ENCODE measurements at places on chromosomes 4 and X. TPM values are rescaled to one million over a fixed set of nuclear protein-coding genes. Genes with fewer than 3 reads are reported as not detected.
A peak's percentile ranks its signal among the peaks of the same experiment; 100 is the strongest.

DNAAF6 gene
- 2.6 TPM for total RNA-seq

IL3RA gene
- total RNA-seq: 4.6 TPM

PPEF2 gene
- total RNA-seq: 0.71 TPM

GRCh38 chr4:156972379-156973015, 898 bp upstream of the PDGFC start:
- no peaks in the 10 kb centered on the region for H3K27me3 ChIP-seq
- H3K27ac ChIP-seq: peak overlapping the region; percentile 83
- no peak for DNase-seq

DNA sequence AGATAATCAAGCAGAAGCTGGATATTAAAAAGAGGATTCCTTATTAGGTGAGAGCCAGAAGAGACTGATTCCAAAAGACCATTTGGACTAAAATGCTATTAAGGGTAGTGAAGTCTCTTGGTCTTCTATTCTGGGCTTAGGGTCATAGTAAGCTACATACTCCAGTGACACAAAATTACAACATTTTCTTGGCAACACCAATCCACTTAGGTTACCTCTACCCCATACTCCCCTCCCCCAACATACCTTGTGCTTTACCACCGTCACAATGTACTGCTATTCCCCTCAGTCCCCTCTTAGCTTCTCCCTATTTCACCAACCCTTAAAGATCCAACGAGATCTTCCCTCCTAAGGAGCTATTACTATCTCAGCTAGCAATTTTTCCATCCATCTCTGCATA, 11.4 kb downstream of the RLIM start:
- no peak for DNase-seq
- H3K4me3 ChIP-seq: no peak overlapping the region
- H3K27ac ChIP-seq: no peak overlapping the region
- H3K4me1 ChIP-seq: no peaks in the 10 kb centered on the region
- H3K36me3 ChIP-seq: no peaks in the 10 kb centered on the region

GRCh38 chr4:177778623-177779022, 336.4 kb upstream of the AGA start:
- H3K4me1 ChIP-seq: no peaks in the 10 kb centered on the region
- no peak overlapping the region for H3K4me3 ChIP-seq
- no peak overlapping the region for H3K27ac ChIP-seq

DNA sequence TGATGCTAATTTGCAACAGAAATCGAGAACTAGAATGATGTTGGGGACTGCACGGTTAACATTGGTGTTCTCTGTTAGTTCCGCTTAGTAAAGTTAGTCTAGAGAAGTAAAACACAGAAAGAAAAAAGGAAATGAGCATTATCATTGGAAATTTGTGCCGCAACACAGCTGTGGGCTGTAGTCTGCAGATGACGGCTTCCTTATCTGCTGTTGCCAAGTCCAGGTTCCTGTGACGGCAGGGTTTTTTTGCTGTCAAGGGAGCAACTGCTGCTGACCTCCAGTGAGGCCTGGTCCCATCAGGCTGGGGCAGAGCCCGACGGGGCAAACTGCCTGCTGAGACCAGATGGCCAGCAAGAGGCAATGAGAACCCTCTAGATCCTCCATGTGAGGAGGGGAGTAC, 38.9 kb upstream of the PHEX start:
- no peak overlapping the region for H3K4me3 ChIP-seq
- H3K36me3 ChIP-seq: no peaks in the 10 kb centered on the region
- H3K4me1 ChIP-seq: no peaks in the 10 kb centered on the region
- H3K27me3 ChIP-seq: no peaks in the 10 kb centered on the region
- H3K27ac ChIP-seq: no peak overlapping the region

DNA sequence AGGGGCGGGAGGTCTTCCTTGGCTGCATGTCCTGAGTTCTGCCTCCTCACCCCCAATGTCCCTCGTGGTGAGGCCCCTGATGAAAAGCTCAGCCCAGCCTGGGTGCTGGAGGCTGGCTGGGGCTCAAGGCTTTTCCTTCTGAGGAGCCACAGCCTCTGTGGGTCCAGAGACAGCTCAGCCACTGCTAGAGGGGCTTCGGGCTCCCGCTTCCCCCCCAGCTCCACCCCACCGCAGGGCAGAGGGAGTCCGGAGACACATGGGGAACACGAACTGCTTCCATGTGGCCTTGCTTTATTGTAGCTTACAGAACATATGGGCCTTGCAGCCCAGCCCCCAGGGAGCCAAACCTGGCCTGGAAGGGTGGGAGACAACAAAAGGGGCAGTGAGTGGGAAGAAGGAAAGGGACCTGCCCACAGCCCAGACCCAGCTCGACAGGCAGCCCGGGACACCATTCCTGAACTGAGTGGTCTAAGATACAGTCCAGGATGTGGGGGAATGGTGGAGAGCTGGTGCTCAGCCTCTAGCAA, 89.9 kb upstream of the NKX1-1 start:
- H3K27ac ChIP-seq: no peak overlapping the region
- no peak overlapping the region for H3K4me3 ChIP-seq
- no peaks in the 10 kb centered on the region for H3K36me3 ChIP-seq
- no peak for DNase-seq
- no peaks in the 10 kb centered on the region for H3K4me1 ChIP-seq

GRCh38 chr4:99833756-99834155, 17.1 kb downstream of the DAPP1 start:
- no peaks in the 10 kb centered on the region for H3K36me3 ChIP-seq
- H3K27ac ChIP-seq: no peak overlapping the region
- no peak for DNase-seq
- no peaks in the 10 kb centered on the region for H3K4me1 ChIP-seq

DNA sequence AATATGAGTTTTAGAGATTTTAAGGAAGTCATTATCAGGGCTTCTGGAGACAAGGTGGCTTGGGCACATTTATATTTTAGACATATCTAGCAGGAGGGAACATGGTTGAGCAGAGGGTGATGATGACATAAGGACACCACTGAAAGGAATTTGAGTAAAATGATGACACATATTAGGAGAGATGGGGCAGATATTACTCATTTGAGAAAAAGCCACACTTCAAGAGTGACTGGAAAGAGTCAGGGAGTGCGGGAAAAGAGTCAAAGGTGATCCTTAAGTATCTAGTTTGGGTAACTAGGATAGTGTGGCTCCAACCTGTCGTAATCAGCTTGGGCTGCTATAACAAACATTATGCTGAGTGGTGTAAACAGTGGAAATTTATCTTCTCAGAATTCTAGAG, 377.7 kb downstream of the PACRGL start:
- no peaks in the 10 kb centered on the region for H3K27me3 ChIP-seq
- no peak for DNase-seq
- H3K36me3 ChIP-seq: no peaks in the 10 kb centered on the region
- no peak overlapping the region for H3K27ac ChIP-seq
- H3K4me3 ChIP-seq: no peak overlapping the region
- H3K4me1 ChIP-seq: no peaks in the 10 kb centered on the region

GRCh38 chr4:114479595-114479994, 119.0 kb upstream of the UGT8 start:
- no peaks in the 10 kb centered on the region for H3K27me3 ChIP-seq
- no peaks in the 10 kb centered on the region for H3K36me3 ChIP-seq
- H3K4me1 ChIP-seq: no peaks in the 10 kb centered on the region
- H3K27ac ChIP-seq: no peak overlapping the region
- no peak for DNase-seq

GRCh38 chr4:17068392-17068791, 169.9 kb upstream of the LDB2 start:
- DNase-seq: no peak
- H3K4me1 ChIP-seq: no peaks in the 10 kb centered on the region
- no peaks in the 10 kb centered on the region for H3K27me3 ChIP-seq
- H3K4me3 ChIP-seq: no peak overlapping the region
- H3K27ac ChIP-seq: no peak overlapping the region

DNA sequence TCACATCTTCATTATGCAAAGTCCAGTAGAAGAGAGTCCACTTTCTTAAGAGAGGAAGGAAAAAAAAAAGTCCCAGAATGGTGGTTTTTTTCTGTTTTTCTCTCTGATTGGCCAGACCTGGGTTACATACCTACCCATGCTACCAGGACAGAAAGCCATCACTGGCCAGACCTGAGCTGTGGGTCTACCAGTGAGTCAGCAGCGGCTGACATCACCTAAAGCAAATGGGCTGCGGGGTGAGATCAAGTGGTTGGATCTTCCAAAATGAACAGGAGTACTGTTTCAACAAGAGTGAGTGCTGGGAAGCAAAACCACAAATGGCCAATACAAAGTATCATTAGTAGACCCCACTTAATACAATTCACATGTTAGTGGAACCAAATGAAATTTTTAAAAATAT, 1.6 kb upstream of the NDST3 start:
- DNase-seq: no peak
- no peak overlapping the region for H3K27ac ChIP-seq
- no peaks in the 10 kb centered on the region for H3K27me3 ChIP-seq
- no peaks in the 10 kb centered on the region for H3K4me1 ChIP-seq
- H3K4me3 ChIP-seq: peak overlapping the region; percentile 46

Data from testis (tissue), 5 donors.